ENCODE measurements at places on chromosomes 7 and 10. TPM values are rescaled to one million over a fixed set of nuclear protein-coding genes. Genes with fewer than 3 reads are reported as not detected.

BBIP1 gene
- total RNA-seq, result 53.5 TPM

PLEKHS1 gene
- 0.04 TPM for total RNA-seq

FRAT1 gene
- 4.5 TPM for total RNA-seq

PBLD gene
- 0.87 TPM for total RNA-seq
